GM04504 (cell line): ENCODE measurements at places on chromosomes 6 and 20.

DNA sequence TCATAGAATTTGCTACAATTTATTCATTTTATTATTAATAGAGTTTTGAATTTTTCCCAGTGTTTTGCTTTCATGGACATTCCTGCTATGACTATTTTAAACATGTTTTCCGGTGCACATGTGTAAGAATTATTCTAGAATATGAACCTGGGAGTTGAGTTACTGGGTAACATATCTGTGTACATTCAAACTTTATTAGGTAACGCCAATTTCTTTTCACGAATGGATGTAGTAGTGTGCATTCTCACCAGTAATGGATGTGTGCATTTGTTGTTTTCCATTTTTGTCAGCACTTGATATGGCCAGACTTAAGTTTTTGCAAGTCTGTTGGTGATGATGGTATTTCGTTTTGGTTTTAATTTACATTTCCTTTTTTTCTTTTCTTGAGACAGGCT lies 118.8 kb downstream of the CDKAL1 start:
- no peak for DNase-seq

DNA sequence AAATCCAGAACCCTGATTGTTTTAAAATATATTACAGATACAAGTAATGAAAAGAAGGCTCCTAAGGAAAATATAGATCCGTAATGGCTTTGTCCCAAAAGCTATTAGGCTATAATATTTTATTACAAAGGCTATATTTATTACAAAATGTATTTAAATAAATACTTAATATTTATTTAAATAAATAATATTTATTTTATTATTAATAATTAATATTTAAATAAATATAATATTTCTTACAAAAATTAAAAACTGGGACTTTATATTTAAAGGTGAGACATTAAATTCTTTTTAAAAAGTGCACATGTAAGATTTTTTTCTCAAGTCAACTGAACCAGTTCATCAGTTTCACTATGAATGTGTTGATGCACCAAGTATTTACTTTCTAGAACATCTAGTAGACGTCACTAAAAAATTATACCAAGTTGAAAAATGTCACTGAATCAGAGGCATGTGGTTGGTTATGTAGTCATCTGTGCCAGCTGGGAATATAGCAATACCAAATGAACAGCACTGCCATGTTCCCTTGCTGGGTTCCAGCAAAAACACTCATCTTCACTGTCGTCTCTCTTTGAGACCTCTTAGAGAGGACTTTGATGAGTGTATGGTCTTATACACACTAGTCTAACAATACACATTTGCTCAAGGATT lies 278.9 kb downstream of the ESR1 start:
- DNase-seq: no peak

- no peak for DNase-seq
These were observed 76.9 kb upstream of the RALY start for GRCh38 chr20:33916768-33917167.

DNA sequence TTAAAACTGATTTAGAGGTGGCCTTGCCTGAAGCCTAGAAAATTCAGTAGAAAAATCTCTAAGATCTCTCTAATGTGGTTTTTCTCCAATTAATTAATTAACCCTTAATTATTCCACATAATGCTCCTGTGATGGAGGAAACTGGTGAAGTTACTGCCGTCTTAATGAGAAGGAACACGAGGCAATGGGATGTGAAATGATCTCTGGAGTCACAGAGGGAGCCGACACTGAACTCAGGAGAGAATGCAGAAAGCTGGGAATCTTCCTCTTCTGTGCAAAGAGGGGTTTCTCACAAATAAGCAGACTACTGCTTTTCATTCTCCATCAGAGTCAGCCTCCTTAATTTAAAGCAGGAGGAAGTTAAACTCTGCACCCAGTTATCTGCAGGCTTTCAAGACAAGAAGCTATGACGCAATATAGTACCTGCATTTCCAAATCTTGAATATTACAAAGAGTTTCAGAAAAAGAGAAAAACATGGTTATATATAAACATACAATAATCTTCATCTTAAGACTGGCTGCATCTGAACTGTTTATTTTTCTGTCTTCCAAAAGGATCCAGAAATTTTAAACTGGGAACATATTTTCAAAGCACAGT lies 18.1 kb upstream of the SNRPB2 start:
- no peak for DNase-seq

- DNase-seq: no peak
These were observed 192.4 kb upstream of the MYLIP start for GRCh38 chr6:15936503-15936902.

DNA sequence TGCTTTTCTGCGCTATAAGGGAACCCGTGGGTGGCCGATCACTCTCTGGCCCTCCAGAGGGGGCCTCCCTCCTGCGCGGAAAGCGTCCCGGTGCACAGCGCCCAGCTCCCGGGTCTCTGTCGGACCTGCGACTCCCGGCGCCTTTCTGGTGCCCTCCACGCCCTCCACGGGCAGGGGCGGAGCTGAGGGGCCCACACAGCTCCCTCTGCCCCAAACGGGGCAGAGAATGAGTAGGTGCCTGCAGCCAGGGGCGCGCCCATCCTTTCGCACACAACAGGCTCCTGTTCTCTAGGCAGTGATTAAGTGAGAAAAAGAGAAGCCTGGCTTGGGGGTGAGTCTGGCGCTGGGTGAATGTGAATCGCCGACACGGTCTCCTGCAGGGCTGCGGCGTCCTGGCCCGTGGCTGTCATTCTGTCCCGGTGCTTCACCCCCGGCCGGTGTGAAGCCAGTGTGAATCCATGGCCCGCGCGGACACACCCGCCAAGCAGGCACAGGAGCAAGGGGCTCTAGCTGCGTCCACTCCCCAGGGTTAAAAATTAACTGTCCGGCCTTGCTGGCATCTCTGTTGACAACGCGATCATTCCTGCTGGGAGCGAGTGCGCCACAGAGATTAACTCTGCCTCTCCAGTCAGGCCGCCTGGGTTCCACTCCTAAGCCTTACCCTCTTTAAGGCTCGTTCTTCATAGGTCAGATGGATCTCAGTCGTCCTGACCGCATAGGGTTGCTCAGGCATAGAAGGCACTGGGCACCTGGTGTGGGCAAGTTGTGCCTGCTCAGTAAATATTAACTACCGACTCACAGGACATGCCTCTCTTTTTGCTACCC lies 88.8 kb downstream of the PCSK2 start:
- no peak for DNase-seq

GRCh38 chr6:148704400-148705246 lies 42.2 kb upstream of the UST start:
- DNase-seq: no peak
